Activated T-cell treated with anti-CD3 and anti-CD28 coated beads for 48 hours (primary cell): ENCODE measurements at places on chromosomes 1 and 21.

DNA sequence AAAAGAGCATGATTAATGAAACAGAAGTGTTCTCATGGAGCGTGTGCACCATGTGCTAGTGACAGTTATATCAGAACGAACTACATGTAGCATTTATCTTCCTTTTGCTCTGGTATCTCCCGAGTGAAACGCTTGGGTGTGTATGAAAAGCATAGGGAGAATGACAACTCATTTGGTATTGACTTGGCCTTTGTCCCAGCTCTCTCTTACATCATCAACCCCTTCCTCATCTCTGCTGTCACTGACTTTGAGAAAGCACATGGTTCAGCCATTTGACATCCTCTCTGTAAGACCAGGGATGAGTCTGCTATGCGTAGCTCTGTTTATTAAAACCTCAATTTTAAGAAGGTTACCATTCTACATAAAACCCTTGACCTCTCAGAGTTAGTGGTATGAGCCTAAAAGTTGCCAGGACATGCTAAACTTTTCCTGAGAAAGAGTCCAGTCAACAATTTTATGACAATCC lies 201.0 kb downstream of the NRIP1 start:
- no peak for DNase-seq

DNA sequence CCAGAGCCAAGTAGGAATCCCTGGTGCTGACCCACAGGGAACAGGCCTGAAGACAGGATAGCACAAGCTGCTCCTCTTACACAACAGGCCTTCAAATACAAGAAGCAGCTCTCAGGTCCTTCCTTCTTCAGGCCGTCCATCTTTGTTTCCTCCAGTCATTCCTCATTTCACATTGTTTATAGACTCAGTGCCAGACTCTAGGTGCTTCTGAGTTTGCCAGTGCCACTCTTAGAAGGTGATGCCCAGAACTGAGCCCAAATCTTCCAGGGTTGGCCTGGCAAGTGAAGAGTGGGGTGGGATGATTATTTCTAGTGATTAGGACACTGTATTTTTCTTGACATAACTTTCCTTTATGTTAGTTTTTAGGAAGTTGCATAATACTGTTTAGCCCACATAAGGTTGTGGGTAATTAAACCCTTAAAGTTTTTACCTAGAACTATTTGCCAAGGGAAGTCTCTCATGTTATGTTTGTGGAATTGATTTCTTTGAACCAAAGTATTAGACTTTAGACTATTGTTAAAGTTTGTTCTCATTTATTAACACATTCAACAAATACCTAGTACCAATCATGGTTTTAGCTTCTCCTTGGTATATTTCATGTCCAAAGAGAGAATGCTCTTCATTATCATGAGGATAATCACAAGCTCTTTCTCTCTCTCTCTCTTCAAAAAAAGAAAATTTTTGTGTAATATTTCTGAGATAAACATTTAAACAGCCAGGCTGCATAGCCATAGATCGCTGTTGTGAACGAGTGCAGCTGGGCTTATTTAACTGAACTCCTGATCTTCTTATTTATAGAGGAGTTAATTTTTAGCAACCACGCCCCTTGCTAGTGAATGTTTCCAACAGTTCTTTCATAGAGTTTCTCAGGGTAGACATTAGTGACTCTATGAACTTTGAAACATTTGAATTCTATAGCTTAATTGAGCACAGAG lies 47.7 kb downstream of the PGM1 start:
- DNase-seq = no peak

GRCh38 chr1:201739492-201740085 lies 89.4 kb upstream of the IPO9 start:
- DNase-seq = peak; percentile 27

DNA sequence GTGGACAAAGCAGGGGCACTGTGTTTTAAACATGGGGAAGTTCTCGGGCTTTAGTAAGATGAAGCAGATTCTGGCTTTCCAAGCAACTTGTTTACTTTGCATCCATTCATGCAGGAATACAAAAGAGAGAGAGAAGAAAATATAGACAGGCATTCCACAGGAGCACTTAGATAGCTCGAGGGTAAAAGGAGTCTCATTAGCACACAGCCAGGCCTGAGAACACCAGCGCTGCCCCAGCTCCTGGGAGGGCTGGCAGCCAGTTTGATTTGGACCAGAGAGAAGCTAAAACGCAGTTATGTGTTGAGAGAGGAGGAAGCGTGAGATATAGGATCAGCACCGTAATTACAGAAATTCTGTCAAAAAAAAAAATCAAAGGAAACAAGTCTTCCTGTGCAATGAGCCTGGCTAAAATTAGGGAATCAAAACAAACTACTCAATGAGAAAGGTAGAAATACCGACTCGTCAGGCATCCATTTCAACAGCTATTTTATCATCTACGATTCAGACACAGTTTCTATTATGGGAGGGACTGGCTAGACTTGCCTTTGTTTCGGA lies 68.2 kb downstream of the CLSTN1 start:
- DNase-seq = no peak

GRCh38 chr1:20087668-20088067 lies 17.7 kb downstream of the PLA2G5 start:
- no peak for DNase-seq

DNA sequence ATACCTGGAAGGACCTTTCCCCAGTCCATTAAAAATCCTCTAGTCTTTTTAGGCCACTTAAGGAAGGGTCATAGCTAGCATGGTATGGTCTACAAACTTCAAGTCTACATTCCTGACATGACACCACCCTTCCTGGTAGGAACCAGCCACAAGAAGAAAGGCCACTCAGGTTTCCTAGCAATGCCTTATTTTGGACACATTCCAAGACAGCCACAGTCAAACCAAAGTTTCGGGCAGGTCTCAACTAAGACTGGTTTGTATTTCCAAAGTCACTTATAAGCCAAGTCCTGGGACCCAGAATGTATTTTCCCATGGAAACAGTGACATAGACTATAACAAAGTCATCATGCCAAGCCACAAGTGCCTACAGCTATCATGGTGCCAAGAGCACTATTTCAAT lies 50.6 kb upstream of the SLC44A3 start:
- DNase-seq = no peak

DNA sequence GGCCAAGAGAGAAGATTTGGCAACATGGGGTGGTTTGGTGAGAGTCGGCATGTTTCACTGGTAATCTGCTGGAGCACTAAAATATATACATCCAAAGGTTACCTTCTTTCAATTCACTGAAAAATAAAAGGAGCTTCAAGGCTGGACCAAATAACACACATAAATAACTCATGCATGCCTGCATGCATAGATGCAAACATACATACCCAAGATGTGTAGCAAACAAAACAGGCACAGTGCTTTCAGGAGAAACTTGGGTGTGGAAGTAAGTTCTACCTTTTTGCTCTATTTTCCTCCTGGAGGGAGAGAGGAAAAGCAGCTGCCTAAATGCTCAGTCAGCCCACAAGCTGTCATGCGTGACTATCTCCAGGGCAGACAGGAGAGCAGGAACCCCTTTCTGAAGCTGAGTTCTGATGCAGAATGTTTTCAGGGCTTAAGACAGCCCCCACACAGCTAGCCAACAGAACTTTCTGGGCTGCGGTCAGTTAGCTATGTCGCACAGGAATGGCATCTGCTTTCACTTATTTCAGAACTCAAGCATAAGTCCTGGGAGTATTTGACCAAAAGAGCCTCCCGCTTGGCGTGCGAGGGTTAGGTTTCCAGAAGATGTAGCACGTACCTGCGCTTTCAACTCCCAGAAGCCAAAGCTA lies 166.2 kb downstream of the TOMM20 start:
- DNase-seq = no peak

GRCh38 chr1:97143236-97143882 lies 421.8 kb downstream of the PTBP2 start:
- no peak for DNase-seq

- DNase-seq = no peak
These were observed 34.1 kb downstream of the PDPN start for GRCh38 chr1:13617773-13618172.

GRCh38 chr21:32803651-32804050 lies 32.1 kb upstream of the PAXBP1 start:
- no peak for DNase-seq

- DNase-seq = no peak
These were observed 17.0 kb downstream of the DENND2D start for GRCh38 chr1:111183308-111184069.

GRCh38 chr1:7578206-7578605 lies 192.9 kb upstream of the VAMP3 start:
- DNase-seq = no peak

DNA sequence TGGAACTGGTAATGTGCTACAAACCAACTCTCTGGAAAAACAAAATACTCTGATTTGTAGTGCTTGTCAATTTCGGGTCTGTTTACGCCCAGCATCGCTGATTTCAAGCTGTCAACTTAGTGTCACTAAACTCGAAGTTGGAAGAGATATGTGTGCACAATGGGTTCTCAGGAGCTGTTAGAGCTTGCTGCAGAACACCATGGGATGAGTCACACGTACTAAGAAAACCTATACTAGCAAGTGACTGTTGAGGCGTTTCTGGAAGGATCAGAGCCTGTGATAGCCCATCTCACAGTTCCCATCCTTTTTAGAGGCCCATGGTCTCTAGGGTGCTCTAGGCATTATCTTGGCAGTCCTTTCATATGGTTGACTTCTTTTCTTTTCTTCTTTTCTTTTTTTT lies 14.3 kb downstream of the GMEB1 start:
- no peak for DNase-seq

GRCh38 chr1:94701796-94702441 lies 118.2 kb upstream of the SLC44A3 start:
- DNase-seq = no peak

DNA sequence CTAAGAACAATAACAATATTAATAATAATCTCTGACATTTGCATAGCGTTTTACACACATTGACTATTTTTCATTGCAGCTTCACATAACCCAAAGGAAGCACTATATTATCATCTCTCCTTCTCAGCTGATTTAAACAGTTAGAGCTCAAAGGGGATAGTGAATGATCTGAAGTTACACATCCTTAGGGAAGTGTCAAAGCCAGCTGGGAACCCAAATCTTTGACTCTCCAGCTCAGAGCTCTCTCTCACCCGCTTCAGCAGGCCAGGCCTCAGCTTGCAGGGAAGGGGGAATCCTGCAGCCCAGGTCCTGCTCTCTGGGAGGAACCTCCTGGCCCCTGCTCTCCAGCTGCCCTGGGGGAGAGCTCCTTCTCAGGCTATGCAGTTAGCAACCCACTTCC lies 26.3 kb downstream of the PLEKHA6 start:
- no peak for DNase-seq

DNA sequence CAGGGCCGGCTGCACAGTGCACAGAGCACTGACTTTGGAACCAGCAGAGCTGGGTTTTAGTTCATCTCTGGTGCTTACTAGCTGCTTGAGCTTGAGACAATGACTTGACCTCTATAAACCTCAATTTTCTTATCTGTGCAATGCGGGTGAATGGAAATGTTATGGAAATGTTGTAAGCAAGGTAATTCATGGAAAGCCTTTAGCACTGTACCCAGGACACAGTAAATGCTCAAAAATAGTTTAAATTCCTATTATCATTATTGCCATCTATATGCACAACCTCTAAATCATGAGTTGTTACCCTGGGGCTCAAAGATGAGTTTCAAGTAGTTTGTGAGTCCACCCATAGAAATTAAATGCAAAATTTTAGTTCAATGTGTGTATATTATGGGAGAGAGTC lies 99.5 kb downstream of the CSMD2 start:
- DNase-seq = no peak

DNA sequence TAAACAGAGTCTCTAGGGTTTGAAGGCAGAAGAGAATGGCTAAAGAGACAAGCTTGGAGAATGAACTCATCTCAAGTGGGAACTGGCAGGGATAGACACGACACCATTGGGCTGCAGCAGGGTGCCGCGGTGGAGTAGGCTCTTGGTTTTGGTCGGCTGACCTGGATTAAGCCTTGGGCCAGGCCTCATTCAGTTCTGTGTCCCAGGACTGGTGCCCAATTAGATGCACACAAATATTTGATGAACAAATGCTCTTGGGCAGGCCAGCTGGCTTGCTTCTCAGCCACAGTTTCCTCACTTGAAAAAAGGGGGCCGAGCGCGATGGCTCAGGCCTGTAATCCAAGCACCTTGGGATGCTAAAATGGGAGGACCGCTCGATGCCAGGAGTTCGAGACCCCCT lies 53.4 kb upstream of the CITED4 start:
- DNase-seq = no peak

- DNase-seq = no peak
These were observed 53.4 kb downstream of the ATP1A1 start for GRCh38 chr1:116426401-116426800.

- DNase-seq = no peak
These were observed 86.8 kb downstream of the SMYD3 start for GRCh38 chr1:246420300-246420699.

- no peak for DNase-seq
These were observed 16.5 kb downstream of the PODN start for GRCh38 chr1:53078333-53079101.

- DNase-seq = peak; percentile 63
These were observed 9.8 kb upstream of the MDM4 start for GRCh38 chr1:204506201-204506968.

- DNase-seq = no peak
These were observed 2.6 kb downstream of the PDE4B start for GRCh38 chr1:65795311-65795710.

DNA sequence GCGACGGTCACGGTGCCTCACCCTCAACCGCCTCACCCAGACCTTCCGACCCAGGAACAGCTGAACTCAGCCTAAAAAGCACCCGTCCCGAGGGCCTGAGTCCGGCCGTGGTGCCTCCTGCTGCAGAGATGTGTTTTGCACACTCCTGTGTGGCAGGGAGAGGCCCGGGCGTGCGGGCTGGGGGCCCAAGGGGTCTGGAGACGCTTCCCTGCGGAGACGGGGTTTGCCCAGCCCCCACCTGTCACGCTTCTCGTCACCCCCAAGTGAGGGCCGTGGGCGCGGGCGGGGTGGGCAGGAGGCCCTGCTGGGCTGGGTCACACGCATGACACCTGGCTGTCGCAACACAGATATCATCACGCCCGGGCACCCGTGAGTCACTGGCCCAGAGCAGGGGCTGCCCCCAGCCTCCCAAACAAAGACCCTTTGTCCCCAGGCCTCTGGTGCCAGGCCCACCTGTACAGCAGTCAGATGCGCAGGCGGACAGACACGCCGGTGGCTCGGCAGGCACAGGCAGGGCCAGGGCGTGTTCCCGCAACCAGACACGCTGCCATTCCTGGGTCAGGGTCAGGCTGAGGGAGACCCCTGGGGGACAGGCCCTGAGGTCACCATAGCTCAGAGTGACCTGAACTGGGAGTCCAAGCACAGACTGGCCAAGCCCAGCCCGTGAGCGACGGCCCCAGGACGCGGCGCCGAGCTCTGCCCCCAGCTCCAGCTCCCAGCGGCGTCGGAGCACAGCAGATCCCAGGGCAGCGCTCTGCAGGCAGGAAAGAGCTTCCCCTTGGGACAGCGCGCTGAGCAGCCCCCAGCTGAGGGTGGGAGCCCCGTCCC lies 6.1 kb downstream of the B3GALT6 start:
- no peak for DNase-seq

- DNase-seq = no peak
These were observed 99.9 kb downstream of the XCL2 start for GRCh38 chr1:168443899-168444298.

GRCh38 chr1:184050636-184051035 lies 894 bp upstream of the TSEN15 start:
- DNase-seq = no peak

GRCh38 chr1:57474137-57474750 lies 50.4 kb upstream of the DAB1 start:
- no peak for DNase-seq

GRCh38 chr1:229664133-229664689 lies 38.2 kb downstream of the URB2 start:
- DNase-seq = peak; percentile 85
